ENCODE measurements at places on chromosomes 12 and 14.

GRCh38 chr14:35215110-35215813, 76.9 kb upstream of the PSMA6 start:
- ATAC-seq = peak; percentile 58

GRCh38 chr12:118377884-118378470, 1.6 kb downstream of the SUDS3 start:
- ATAC-seq = no peak

DNA sequence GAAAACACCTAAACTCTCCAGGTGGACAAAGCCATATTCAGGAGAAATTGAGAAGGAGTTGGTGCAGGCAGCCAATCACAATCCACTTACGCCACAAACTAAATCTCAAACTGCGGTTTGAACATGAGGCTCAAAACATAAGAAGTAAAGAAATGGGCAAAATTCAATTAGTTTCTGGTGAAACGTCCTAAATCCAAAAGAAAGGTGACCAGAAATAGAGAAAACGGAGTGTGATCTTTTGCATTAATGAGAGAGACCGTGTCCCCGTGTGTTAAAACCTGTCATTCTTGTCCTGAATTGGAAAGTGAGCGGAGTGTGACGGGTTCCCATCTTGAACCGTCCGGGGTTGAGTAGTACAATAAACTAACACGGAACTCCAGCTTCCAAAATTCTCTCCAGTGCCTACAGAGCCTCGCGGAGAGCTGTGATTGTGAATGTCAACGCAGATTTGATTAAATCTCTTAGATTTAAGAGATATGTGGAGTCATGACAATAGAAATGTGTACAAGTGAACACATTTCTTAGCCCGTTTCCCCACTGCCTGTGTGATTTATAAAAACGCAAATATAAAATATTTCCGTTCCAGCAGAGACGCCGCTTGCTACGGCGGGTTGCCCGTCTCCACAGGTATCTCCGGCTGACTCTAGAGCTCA, 595 bp upstream of the METAP2 start:
- peak; percentile 34 for ATAC-seq

DNA sequence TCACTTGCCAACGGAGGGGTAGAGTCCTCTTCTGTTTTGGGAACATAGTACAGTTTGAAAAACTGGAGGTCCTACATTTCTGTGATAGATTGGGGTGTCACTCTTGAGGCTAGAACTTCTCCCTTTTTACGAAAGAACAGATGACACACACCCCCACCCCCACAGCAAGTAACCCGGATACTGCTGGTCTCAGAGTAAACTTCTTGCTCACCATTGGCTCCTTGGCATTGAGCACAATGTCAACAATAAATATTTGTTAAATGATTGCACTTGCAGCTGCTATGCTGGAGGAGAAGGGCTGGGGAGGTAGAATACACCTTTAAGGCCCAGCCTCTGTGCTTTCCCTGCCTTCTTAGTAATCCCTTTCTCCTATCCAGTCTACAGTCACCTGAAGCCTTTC, 149.8 kb downstream of the TGFB3 start:
- ATAC-seq = no peak

- no peak for ATAC-seq
Observed at GRCh38 chr12:96701856-96702255, 205.2 kb upstream of the NEDD1 start.

DNA sequence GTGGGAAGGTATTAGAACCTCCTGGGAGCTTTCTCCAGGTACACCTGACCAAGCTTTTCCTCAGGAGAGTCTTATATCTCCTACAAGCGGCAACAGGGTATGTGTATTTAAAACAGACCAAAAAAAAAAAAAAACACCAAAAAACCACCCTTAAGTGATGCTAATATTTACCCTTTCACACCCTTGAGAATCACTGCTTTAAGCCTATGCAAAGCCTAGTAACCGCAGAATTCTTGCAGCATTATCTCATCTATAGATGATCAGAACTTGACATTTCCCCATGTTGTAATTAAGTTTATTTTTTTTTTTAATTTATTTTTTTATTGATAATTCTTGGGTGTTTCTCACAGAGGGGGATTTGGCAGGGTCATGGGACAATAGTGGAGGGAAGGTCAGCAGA, 19.3 kb downstream of the ZNF641 start:
- ATAC-seq = no peak

GRCh38 chr12:92528586-92528985, 174.2 kb upstream of the PLEKHG7 start:
- ATAC-seq = no peak

GRCh38 chr12:5043589-5044419, at the start of gene KCNA5:
Gene KCNA5 (plus strand): TSS chr12:5043879. CDS start chr12:5044148, 269 bp downstream.
- peak; percentile 95 for ATAC-seq

- no peak for ATAC-seq
Observed at GRCh38 chr12:18970603-18971002, 158.9 kb upstream of the PLEKHA5 start.

- ATAC-seq = no peak
Observed at GRCh38 chr12:125070112-125070511, 4.9 kb downstream of the AACS start.

DNA sequence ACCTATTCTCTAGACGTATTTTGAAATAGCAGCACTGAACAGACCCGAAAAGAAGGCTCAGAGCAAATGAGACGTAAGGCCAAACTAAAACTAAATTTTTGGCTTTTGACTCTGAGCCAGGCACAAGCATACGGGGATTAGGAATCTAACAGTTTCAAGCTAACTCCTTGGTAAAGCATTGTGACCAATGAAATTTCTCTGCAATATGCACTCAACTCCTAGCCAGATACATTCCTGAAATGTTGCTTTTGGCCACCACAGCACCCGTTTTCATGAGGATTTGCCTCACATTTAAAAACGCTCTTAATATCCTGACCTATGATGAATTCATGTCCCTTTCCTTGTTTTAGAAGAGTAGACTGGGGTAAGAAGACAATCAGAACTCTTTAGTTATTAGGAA, 53.1 kb upstream of the NPFF start:
- no peak for ATAC-seq

- ATAC-seq = peak; percentile 1
Observed at GRCh38 chr12:120495186-120495730, 655 bp upstream of the DYNLL1 start.

DNA sequence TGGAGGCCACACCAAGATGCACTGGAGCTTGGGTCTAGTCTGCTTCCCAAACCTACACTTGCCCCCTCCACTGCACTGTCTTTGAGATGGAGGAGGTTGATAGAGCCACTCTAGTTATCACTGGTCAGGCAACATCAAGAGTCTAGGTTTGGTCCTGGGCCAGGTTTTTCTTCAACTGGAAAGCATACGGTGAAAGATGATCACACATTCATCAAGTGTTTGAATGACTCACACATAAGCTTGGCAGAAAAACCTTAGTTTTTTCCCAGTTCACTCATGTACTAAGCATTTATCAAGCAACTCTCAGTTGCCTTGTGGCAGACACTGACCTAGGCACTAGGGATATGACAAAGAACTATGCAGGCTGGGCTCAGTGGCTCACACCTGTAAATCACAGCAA, 84.5 kb downstream of the PLEKHG3 start:
- peak; percentile 92 for ATAC-seq

DNA sequence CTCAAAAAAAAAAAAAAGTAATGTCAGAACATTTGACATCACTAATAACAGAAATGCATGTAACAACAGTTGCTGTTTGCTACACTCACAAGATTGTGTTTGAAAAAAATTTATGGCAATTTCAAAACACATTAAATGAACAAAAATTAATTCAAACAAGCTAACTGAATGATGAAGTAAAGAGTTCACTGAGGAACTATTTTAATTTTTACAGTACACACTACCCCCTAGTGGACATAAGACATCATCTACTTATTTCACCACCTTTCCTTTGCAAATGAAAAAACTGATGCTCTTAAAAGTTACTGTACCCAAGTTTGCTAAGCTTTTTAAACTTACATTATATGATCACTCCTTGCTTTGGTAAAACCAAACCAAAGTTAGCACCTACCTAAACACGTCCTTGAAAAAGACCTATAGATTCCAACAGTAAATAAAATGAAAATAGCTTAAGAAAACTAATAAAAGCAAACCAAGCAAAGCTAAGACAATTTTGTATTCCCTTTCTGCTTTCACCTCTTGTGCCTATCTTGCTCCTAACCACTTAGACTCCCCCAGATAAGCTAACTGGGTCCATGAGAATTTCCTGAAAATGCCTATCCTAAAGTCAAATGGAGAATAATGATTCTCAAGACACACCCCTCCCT, 22.2 kb downstream of the UBE2N start:
- ATAC-seq = peak; percentile 34

DNA sequence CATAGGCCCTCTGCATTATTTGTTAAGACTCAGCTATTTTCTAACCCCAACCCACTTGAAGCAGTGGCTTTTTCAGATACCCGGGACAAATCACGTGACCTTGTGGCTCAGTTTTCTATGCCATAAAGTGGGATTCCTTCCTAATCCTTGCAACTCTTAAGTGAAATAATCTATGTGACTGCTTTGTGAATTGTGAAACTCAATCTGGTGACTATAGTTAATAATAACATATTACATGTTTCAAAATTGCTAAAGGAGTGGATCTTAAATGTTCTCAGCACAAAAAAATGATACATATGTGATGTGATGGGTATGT, 17.3 kb downstream of the EML1 start:
- no peak for ATAC-seq

DNA sequence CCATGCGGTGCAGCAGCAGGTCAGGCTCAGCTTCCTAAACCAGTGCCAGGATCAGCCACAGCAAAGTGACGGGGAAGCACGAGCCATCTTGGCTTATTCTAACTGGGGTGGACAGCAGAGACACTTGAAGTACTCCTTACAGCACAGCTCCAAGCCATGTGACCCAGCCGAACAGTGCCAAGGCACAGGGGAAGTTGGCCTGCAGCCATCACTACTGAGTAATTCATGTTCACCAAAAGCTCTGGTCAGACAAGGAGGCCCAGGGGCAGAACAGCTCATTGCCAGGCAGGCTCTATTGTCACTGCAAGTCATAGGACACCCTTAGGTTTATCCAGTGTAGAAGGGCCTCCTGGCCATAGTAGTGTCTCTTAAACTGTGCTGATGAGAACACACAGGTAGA, 23.4 kb upstream of the SLC35F4 start:
- ATAC-seq = no peak

DNA sequence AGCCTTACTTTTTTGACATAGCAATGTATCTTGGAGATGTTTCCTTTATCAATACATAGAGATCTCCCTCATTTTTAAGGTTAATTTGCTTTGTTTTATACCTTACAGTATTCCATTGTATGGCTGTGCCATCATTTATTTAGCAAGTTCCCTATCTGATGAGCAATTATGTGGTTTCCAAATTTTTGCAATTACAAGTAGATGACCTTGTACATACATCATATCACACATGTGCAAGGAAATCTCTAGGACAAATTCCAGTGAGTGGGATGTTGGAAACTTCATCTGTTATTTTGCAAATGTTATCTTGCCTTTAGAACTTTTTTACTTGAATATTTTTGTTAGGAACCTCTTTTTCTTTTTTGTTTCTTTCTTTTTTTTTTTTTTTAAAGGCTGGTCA, 49.7 kb downstream of the DRAM1 start:
- ATAC-seq = no peak

GRCh38 chr12:112506513-112507166, 87.9 kb downstream of the PTPN11 start:
- ATAC-seq = no peak

DNA sequence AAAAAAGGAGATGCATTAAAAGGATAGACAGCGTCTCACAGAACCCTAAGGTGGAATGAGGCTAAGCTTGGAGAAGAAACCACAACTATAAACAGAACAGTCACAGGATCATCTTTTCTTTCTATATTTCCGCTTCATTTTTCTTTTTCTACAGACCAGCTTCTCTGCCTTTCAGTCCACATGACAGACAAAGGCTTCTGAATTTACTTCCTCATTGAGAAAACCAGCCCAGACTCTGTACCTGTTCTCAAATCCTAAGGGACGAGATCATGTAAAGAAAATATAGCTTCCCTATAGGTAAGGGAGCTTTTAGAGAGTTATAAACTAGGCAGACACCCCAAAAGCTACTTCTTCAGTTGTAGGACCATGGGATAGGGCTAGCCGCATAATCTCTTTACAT, 17.4 kb downstream of the SGPP1 start:
- no peak for ATAC-seq

GRCh38 chr14:61461808-61462275, 140.5 kb downstream of the PRKCH start:
- peak; percentile 21 for ATAC-seq

DNA sequence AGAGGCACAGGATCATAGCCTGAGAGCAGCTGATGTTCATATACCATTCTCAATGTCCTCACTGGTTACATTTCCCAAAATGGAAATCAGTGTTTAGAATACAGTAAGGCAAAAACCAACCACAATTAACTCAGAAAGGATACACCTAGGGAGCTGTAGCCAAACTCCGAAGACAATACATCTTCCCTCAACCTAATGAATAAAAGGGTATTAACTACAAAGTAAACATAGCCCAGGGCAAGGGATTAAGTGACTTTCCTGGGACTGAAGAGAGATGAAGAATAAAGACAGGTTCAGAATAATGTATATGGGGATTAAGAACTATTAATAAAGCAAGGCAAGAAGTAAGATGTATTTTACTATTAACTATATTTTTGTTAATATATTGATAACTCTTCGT, 79.5 kb downstream of the RPS29 start:
- no peak for ATAC-seq

DNA sequence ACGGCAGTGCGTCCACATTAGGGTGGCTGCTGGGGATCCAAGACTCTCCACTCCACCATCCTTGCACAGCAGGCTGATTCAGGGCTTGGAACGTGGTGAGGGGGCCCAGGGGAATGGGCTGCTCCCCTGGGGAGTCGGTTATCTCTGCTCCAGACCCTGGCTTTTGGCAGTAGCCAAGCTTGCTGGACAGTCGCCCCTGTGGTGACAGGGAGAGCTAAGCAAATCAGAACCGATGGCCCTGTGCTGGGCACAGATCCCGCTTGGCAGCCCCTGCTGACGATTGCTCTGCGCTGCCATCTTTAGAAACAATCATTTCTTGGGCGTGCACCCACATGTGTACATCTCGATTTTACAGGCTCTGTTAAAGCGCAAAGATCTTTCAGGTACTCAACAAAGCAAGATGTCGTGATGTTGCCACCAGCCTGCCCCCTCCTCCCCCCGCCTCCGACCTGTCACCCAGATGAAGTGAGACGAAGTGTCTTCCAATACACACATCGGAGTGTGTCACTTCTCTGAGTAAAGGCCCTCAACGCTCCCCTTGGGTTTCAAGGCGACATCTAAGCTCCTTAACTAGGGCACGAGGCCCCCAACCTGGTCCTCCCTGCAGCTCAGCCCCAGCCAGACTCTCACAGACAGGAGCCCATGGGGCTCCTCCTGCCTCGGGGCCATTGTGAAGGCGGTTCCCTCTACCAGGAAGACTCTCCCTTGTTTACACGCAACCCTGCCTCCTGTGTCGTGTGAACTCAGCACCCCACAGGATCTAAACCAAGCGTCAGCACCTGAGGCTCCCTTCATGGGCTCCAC, 55.6 kb downstream of the PITPNM2 start:
- no peak for ATAC-seq

GRCh38 chr14:36988989-36989388, 183.4 kb downstream of the SLC25A21 start:
- no peak for ATAC-seq

- ATAC-seq = no peak
Observed at GRCh38 chr14:102225936-102226335, 79.0 kb downstream of the MOK start.

- ATAC-seq = no peak
Observed at GRCh38 chr14:69395929-69396328, 2.2 kb downstream of the ERH start.

Measured in motor neuron (in vitro differentiated cells).